CD14-positive monocyte (primary cell): ENCODE measurements at places on chromosomes 7 and 10. TPM values are rescaled to one million over a fixed set of nuclear protein-coding genes. Genes with fewer than 3 reads are reported as not detected.

Gene RAMP3
- polyA plus RNA-seq: not detected

Gene LRRC17
- 0.04 and 0.06 TPM in 2 replicates for polyA plus RNA-seq

Gene CHAT
- not detected in 2 replicates for polyA plus RNA-seq

Gene FRMD4A
- not detected for polyA plus RNA-seq

Gene LHFPL3
- polyA plus RNA-seq: not detected

DNA sequence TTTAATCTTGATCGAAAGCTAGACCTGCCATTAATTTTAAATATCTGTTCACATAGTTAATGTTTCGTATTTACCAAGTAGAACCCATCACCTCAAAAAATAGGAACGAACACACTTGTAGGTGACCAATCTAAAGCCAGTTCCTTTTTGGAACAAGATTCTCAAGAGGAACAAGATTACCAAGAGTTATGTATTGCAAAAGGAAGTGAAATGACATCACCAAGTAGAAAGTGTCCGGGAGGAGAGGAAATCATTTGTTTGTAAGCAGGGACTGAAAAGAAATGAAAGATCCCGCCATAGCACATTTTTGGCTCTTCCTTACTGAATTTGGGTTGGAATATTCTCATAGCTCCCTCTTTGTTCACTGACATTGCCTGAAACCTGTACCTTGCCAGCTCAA is 1200.5 kb downstream of the SORCS1 start:
- no peak overlapping the region for H3K27ac ChIP-seq
- H3K4me1 ChIP-seq: no peaks in the 10 kb centered on the region
- no peaks in the 10 kb centered on the region for H3K36me3 ChIP-seq

- no peaks in the 10 kb centered on the region for H3K4me1 ChIP-seq
- H3K27ac ChIP-seq: no peak overlapping the region
- peaks cover 100% of the 10 kb centered on the region for H3K36me3 ChIP-seq
- DNase-seq: peak; percentile 20
Observed at GRCh38 chr10:124992462-124993344, 50.8 kb downstream of the ZRANB1 start.

GRCh38 chr7:151893405-151893923 is 16.5 kb upstream of the PRKAG2 start:
- peaks cover 9% of the 10 kb centered on the region for H3K4me1 ChIP-seq
- H3K27me3 ChIP-seq: no peaks in the 10 kb centered on the region
- no peaks in the 10 kb centered on the region for H3K36me3 ChIP-seq
- no peak overlapping the region for H3K4me3 ChIP-seq
- no peak overlapping the region for H3K27ac ChIP-seq

DNA sequence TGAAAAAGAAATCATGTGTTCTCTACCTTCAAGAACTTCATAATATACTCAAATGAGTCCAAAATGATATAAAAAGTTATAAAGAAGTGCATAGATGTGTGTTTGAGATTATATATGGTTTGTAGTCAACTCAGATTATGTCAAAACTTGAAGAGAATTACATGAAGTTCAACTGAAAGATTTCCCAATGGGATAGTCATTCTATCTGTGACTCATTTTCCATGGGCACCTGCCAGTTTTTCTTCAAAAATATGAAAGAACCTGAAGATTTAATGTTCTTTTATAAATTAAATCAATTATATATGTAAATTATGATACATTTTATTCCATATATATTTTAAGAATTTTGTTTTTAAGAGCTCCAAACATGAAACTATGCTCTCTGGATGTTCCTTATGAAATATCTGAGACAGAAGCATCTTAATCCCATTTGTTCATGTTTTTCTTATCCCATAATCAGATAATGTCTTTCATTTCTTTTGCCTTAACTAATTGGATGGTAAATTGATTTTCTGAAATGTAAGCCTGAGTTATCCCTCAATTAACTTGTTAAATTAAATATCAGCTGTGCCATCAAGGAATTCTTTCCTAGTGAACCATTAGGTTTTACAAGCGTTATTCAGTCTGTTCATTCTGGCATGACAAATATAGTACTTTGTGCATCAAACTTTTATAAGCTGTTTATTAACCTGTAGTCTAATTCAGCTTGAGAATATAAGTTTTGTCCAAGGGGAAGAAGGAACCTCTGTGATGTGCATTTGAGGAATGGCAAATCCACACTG is 387.1 kb downstream of the IPMK start:
- no peak overlapping the region for H3K4me3 ChIP-seq
- no peaks in the 10 kb centered on the region for H3K4me1 ChIP-seq
- no peak overlapping the region for H3K27ac ChIP-seq
- no peak for DNase-seq

- H3K27me3 ChIP-seq: no peaks in the 10 kb centered on the region
- no peaks in the 10 kb centered on the region for H3K4me1 ChIP-seq
- DNase-seq: no peak
- no peak overlapping the region for H3K27ac ChIP-seq
Observed at GRCh38 chr10:86254081-86254480, 112.5 kb downstream of the GRID1 start.

DNA sequence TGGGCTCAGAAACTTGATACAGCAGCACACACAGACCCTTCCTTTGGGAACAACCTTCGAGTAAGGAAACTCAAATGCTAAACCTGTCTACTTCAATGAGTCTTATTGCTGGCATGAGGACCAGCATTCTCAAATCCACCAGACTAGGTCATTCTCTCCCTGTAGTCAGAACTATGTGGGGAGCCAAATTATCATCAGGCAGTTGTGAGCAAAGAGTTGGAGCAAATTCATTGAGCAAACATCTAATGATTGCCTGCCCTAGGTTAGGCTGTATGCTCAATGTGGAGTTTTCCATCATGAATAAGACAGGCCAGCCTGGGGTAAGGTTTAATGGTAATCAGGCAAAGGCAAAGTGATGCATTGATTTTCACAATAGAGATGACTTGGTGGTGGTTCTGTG is 3.6 kb downstream of the EPDR1 start:
- peaks cover 8% of the 10 kb centered on the region for H3K27me3 ChIP-seq
- H3K4me3 ChIP-seq: no peak overlapping the region
- H3K27ac ChIP-seq: no peak overlapping the region
- peaks cover 23% of the 10 kb centered on the region for H3K4me1 ChIP-seq

DNA sequence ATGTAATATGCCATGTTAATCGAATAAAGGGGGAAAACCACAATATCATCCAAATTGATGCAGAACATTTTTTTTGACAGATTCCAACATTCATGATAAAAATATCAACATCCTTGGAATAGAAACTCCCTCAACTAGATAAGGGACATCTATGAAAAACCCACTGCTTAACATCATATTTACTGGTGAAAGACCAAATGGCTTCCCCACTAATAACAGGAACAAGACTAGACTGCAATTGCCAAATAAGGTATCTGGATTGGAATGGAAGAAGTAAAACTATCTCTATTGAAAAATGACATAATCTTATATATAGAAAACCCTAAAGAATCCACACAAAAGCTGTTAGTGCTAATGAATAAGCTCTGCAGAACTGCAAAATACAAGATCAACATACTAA is 27.8 kb downstream of the SMURF1 start:
- H3K27me3 ChIP-seq: no peaks in the 10 kb centered on the region
- no peak overlapping the region for H3K27ac ChIP-seq
- no peak overlapping the region for H3K4me3 ChIP-seq
- H3K36me3 ChIP-seq: no peaks in the 10 kb centered on the region

GRCh38 chr10:120132811-120133210 is 240.3 kb downstream of the SEC23IP start:
- no peaks in the 10 kb centered on the region for H3K4me1 ChIP-seq
- no peaks in the 10 kb centered on the region for H3K27me3 ChIP-seq
- H3K4me3 ChIP-seq: no peak overlapping the region
- H3K27ac ChIP-seq: no peak overlapping the region

- no peaks in the 10 kb centered on the region for H3K36me3 ChIP-seq
- no peak overlapping the region for H3K4me3 ChIP-seq
- no peaks in the 10 kb centered on the region for H3K27me3 ChIP-seq
- no peaks in the 10 kb centered on the region for H3K4me1 ChIP-seq
- no peak overlapping the region for H3K27ac ChIP-seq
Observed at GRCh38 chr7:33578881-33579672, 326.3 kb upstream of the BMPER start.

DNA sequence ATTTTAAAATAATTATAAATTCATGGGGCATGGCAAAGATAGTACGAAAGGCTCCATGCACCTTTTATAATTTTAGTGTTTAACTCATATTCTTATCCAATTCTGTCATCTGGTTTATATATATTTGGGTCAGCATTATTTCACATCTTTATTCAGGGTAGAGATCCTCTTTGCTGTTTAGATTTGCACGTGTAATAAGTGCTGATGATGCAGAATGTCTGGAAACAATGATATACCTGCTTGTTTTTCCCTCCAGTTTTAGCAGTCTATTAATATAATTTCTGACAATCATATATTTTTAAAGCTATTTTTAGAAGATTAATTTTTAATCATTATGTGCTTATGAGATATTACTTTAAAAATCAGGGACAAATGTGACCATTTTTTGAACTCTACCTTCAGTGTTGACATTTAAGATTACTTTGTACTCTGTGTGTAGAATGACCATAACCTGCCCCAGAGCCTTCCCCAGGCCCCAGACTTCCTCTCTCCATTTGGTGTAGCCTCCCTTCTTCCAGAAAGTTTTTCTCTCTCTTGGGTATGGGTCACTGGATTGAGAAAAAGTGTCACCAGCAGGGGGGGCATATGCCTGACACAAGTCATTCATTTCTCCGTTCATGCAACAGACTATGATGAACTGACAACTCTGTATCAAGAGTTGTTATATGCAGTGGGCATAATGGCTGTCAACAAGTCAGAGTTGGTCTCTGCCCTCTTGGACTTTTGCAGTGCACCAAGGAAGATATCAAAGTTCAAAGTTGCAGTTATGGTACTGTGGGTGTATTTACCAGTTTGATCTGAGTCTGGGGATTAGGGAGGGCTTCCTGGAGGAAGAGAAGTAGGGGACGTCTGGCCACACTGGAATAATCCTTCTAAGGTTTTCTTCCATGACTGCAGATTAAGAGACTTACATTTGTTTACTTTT is 192.6 kb upstream of the CCDC6 start:
- no peak for DNase-seq
- H3K4me1 ChIP-seq: no peaks in the 10 kb centered on the region
- H3K27ac ChIP-seq: no peak overlapping the region

DNA sequence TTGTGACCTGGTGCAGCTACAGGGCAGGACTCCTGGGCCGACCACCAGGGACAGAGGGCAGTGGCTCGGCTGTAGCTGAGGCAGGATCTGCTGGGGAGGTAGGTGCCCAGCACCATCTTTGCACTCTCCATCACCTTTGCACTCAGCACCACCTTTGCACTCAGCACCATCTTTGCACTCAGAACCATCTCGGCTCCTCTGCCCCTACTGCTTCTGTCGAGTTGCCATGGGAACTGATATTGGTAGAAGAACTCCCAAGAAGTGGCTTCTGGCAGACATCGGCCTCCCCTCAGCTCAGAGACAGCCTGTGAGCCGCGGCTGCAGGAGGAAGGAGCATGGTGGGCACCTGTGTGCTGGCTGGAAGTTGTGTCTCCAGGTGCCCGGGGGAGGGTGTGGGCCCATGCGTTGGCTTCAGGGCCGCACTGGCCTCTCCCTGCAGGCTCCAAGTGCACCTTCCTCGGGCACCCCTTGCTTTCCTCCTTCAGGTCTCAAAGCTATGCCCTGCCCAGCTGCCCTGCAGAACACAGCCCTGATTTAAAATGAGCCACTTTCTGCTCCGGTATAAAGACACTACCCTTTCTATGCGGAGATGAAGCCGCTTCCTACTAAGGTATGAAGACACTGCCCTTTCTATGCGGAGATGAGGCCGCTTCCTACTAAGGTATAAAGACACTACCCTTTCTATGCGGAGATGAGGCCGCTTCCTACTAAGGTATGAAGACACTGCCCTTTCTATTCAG is 514.5 kb downstream of the PTPRN2 start:
- H3K4me1 ChIP-seq: no peaks in the 10 kb centered on the region
- no peaks in the 10 kb centered on the region for H3K27me3 ChIP-seq
- H3K36me3 ChIP-seq: no peaks in the 10 kb centered on the region
- H3K27ac ChIP-seq: no peak overlapping the region
- no peak for DNase-seq

DNA sequence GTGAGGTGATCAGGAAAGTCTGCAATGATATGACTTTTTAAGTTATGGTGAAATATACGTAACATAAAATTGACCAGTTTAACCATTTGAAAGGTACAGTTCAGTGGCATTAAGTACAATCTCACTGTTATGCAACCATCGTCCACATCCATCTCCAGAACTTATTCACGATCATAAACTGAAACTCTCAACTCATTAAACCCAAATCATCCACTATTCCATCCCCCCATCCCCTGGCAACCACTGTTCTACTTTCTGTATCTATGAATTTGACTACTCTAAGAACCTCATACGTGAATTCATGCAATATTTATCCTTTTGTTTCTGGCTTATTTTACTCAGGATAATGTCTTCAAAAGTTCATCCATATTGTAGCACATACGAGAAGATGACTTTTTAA is 48.4 kb downstream of the TFAM start:
- no peak overlapping the region for H3K4me3 ChIP-seq
- H3K27me3 ChIP-seq: no peaks in the 10 kb centered on the region
- no peak overlapping the region for H3K27ac ChIP-seq
- H3K36me3 ChIP-seq: no peaks in the 10 kb centered on the region
- DNase-seq: no peak

DNA sequence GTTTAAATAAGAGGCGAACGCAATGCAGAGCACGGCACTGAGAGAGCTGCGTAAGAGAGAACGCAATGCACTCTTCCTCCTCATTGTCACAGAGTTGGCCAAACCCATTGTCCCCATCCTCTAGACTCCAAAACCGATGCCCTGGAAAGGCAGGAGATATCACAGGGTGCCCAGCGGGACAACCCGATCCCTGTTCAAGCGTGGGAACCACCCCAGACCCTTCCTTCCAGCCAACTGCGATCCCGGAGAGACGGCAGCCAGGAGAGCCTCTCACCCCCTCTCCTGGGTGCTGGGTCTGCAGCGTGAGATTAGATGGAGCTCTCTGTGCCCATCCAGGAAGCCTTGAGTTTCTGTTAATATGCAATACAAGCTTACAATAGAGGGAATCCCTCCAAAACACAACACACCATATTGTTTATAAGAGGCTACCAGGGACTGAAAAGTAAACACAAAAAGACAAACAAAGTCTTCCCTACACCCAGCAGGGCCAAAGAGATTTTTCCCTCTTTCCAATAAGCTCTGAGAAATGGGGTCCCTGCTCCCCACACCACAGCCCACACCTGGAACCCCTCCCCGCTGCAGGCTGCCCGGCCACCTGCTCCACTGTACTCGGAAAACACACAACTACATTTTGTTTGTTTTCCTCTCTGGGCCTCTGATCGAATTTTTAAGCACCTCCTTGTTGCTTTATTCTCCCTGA is 187.6 kb downstream of the ADARB2 start:
- H3K27me3 ChIP-seq: no peaks in the 10 kb centered on the region
- no peak for DNase-seq
- H3K36me3 ChIP-seq: no peaks in the 10 kb centered on the region
- no peak overlapping the region for H3K27ac ChIP-seq
- H3K4me3 ChIP-seq: no peak overlapping the region
- no peaks in the 10 kb centered on the region for H3K4me1 ChIP-seq

- H3K36me3 ChIP-seq: no peaks in the 10 kb centered on the region
- no peak overlapping the region for H3K27ac ChIP-seq
- H3K4me1 ChIP-seq: no peaks in the 10 kb centered on the region
Observed at GRCh38 chr7:12518920-12519681, 51.4 kb upstream of the SCIN start.
